Fibroblast of villous mesenchyme (primary cell): ENCODE measurements at places on chromosomes 2 and 18.

DNA sequence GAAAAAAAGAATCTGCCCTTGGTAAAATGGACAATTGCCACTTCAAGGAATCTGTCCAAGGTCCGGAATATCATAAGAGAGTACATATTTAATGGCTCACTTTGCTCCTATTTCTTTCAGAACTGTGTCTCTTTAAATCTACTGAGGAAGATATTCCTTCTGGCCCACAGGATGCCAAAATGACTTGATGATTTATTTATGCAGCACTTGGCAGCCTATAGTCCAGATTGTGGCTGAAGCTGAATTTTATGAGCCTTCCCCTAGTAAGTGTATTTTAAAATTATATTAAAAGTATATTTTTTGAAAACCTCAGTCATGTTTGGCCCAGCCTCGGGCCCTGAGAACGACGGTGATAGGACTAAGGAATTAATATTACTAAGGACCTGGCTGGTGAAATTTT is 465.1 kb upstream of the HNRNPA3 start:
- no peak for DNase-seq

GRCh38 chr2:148302526-148302925 is 281.6 kb downstream of the MBD5 start:
- DNase-seq = no peak

DNA sequence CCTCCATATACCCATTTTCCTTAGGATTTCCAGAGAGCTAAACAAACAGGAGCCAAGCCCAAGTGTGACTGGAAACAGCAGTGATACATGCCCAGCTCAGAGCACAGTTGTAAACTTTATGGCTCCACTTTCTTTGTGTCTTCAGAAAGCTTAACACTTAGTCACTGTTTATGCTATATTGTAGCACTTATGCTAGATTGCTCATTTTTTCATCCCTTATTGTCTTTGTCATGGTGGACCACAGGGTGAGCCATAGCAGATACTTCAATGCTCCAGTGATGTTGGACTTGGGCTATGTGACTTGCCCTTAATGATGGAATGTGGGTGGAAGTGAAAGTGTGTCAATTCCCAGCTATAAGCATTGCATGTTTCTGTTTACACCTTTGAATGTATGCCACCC is 401.6 kb downstream of the METTL4 start:
- DNase-seq = no peak

- peak; percentile 31 for DNase-seq
Measured at GRCh38 chr18:56815926-56816325, 164.8 kb downstream of the WDR7 start.

- no peak for DNase-seq
Measured at GRCh38 chr18:58407649-58408407, 221.1 kb downstream of the ALPK2 start.

DNA sequence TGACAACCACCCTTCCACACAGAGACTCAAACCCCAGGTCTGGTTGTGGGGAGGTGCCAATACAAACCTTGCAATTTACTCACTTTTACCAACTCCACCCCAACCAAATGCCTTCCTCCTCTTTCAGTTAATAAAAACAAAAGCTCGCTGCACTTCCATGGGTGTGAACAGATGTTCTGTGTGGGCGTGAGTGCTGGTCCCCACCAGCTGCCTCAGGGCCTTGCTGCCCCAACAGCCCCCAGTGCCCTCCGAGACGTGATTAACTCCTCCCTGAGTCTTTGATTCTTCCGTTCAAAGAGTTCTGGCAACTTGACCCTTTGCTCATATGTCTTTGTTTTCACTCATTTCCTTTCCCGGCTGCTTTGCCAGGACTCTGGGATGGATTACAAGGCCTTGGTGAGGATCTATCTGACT is 258.9 kb upstream of the CXCR4 start:
- no peak for DNase-seq

GRCh38 chr2:178787155-178787554 is 20.1 kb downstream of the TTN start:
- DNase-seq = no peak

DNA sequence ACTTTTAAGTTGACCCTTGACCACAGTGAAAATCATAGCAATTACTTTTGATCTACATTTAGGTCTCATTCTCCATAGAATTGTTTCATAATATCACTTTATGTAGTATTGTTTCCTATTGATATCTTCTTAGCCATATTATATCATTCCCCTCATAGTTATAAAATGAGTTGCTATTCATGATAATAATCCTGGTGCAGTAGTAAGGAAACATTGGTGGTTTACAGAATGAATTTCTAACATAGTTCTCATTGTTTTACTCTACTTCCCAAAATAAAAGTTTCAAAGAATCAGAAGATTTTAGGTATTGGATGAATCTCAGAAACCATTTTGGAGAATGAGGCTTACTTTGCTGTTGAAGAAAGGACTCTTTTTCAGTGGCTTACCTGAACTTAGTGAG is 246.0 kb downstream of the PARD3B start:
- no peak for DNase-seq

- peak; percentile 3 for DNase-seq
Measured at GRCh38 chr2:173708806-173709205, 256.4 kb downstream of the SP3 start.

- DNase-seq = no peak
Measured at GRCh38 chr18:60910534-60910933, 422.7 kb upstream of the CDH20 start.

GRCh38 chr2:110677080-110677479 is 783 bp downstream of the BUB1 start:
- DNase-seq = no peak

DNA sequence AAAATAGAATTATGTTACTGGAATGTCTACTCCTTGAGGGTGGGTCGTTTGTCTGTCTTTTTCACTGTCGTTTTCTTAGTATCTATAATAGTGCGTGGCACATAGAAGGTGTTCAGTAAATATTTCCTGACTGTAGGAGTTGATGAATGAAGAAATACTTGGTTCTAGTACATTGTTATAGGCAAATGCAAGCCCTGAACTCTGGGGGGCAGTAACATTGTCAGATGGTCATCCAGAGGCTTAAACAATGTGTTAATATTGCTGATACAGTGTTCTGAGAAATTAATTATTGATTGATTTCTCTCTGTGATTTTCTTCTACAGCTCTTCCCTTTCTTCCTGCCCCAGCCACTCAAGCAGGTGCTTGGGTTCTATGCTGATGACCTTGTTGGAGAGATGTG is 24.4 kb upstream of the THOC1 start:
- no peak for DNase-seq

DNA sequence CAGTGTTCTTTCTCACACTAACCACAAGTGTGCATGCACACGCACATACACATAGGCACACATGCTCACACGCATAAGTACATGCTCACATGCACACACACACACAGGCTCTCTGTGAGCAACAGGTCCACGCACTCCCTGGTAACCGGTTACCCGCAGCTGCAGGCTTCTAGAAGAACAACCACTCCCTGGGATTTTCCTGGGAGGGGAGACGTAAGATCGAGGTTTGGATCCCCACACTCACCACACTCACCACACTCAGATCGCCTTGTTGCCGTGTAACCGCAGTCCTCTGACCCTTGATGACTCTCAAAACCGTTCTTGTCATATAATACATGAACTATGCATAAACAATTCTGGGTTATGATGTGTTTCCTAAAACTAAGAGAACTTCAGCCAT is 42.2 kb downstream of the TTC32 start:
- DNase-seq = no peak

GRCh38 chr18:29321561-29321960 is 1144.6 kb upstream of the CDH2 start:
- no peak for DNase-seq

DNA sequence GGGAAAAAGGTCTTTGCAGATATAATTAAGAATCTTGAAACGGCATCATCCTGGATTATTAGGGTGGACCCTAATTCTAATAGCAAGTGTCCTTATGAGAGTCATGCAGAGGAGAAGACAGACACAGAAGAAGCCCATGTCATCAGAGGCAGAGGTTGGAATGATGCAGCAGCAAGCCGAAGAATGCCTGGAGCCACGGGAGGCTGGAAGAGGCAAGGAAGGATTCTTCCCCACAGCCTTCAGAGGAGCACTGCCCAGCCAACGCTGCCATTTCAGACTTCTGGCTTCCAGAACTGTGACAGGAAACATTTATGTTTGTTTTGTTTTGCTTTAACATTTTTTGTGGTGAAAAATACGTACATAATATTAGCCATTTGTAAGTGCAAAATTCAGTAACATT is 72.3 kb downstream of the MCFD2 start:
- no peak for DNase-seq

DNA sequence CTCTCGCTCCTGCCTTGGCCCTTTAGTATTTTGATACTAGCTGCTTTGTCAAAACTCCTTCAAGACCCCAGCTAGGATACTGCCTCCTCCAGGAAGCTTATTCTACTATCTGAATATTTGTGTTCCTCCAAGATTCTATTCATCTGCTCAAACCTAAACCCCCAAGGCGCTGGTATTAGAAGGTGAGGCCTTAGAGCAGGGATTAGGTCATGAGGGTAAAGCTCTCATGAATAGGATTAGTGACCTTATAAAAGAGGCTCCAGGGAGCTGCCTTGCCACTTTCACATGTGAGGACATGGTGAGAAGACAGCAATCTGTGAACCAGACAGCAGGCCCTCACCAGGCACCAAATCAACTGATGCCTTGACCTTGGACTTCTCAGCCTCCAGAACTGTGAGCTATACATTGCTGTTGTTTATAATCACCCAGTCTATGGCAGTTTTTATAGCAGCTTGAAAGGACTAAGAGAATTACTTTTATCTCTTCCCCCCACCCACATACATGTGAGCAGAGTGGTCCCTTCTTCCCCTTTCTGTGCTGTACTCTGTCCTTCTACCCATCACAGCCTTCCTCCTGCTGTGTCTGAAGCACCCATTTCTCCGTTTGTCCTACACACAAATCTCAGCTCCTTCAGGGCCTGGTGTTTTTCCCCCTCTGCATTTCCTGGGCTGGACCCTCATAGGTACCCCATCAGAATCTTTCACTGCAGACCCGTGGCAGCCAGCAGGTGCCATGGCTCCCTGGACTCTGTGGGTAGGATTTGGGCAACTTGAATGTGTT is 54.5 kb downstream of the HS1BP3 start:
- peak; percentile 42 for DNase-seq

- DNase-seq = peak; percentile 26
Measured at GRCh38 chr18:36661999-36662398, 166.8 kb downstream of the TPGS2 start.

DNA sequence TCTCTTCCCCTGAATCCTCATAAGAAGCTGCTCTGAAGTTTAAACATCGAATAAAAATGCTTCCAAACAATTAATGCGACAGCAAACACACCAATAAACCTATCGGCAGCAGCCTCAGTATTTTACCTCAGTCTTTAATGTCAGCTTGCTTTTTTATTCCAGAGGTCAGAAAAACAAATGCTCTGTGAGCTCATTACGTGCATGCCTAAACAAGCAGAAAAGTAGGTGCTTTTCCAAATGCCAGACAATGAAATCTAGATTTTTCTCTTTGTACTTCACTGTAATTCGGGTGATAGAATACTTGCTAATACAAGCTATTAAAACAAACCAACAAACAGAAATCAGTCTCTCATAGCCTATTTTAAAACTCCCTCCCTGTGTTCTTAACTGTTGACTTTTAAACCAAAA is 381.5 kb downstream of the NRXN1 start:
- DNase-seq = peak; percentile 0

- no peak for DNase-seq
Measured at GRCh38 chr2:128596396-128597120, 277.9 kb upstream of the HS6ST1 start.

DNA sequence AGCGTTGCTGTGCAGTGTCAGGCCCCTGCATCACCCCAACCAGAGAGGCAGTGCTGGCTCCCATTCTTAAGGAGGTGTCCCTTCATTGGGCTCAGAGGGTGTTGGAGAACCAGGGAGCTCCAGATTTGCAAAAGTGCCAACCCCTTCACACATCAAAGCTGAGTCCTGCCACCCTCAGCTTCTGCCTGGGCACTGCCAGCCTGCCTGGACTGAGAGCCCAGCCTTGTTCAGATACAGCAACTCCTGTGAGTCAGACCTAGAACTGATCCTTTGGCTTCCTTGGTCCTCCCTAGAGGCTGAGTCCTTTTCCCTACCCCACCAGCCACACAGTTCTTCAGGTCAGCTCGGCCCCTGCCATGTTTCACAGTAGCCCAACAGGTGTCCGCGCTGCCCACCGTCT is 424.9 kb upstream of the MYT1L start:
- DNase-seq = no peak

DNA sequence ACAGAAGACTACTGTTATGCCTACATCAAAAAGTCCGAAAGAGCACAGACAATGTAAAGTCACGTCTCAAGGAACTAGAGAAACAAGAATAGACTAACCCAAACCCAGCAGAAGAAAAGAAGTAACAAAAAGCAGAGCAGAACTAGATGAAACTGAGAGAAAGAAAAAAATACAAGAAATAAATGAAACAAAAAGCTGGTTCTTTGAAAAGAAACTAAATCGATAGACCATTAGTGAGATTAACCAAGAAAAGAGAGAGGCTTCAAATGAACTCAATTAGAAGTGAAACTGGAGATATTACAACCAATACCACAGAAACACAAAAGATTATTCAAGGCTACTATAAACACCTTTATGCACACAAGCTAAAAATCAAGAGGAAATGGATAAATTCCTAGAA is 271.8 kb downstream of the MBD2 start:
- no peak for DNase-seq

GRCh38 chr2:170148161-170148560 is 29.8 kb upstream of the MYO3B start:
- peak; percentile 28 for DNase-seq

DNA sequence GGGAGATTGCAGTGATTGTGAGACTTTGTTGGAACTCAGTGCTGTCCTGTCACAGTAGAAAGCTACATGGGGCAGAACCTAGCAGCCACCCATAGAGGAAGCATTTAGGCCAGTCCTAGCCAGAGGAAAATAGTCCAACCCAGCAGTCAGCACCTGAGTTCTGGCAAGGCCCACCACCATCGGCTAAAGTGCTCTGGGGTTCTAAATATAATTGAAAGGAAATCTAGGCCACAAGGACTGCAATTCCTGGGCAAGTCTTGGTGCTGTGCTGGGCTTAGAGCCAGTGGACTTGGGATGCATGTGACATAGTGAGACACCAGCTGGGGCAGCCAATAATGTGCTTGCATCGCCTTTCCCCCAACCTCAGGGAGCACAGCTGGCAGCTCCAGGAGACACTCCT is 28.9 kb upstream of the ACTR2 start:
- DNase-seq = no peak

GRCh38 chr2:42844366-42844765 is 52.0 kb upstream of the HAAO start:
- no peak for DNase-seq
